ENCODE measurements at places on chromosomes 4 and X.

GRCh38 chr4:14434483-14434882 lies 567.8 kb upstream of the CPEB2 start:
- DNase-seq, result no peak

DNA sequence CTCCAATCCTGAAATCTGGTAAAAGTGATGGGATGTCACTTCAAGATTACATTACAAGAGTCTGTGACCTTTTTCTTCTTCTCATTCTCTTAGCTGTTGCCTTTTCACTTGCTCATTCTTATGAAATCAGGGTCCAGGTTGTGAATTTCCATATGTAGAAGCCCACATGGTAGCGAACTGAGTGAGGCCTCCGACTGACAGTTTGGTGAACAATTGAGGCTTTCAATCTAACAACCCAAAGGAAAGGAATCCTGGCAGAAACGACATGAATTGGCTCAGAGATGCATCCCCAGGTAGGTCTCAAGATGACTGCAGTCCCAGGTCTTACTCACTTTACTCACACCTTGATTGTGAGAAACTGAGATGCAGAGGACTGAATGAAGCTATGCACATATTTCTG lies 203.4 kb upstream of the FAT4 start:
- no peak for DNase-seq

- no peak for DNase-seq
Measured at GRCh38 chr4:41189666-41190065, 24.7 kb downstream of the APBB2 start.

DNA sequence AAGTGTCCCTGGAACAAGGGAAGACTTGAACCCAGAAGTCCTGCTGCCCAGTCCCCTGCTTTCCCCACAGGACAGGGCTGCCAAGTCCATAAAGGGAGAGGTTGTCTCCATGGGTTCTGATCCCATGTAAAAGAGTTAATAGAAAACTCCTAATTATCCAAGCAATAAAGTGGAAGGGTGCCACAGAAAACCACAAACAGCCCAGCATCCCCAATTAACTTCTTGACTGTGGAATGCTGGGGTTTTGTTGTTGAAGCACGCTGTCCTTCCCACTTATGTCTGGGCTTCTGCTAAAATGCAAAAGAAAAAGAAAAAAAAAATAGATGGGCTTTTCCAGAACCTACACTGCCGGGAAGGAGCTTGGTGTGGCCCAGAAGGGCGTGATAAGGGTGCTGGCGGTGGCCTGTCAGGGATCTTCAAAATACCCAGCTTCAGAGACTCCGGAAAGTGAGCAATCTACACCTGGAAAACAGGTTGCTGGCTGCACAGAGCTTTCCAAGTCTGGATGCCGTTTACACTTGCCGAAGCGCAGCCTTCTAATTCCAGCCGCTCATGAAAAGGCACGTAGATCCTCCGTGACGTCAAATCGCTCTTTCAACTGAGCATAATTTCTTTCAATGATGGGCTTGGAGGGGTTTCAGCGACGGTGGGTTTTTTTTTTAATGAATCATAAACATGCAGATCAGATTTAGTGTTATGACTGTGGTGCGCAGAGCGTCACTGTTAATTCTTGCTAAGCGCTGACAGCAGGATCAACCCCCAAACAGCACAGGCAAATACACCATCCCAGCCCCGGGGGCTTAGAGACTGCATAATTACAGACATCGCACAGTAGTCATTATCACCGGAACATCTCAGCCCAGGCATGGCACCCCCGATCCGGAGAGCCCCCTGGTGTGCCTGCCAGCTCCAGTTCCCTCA lies 197.6 kb downstream of the BCOR start:
- no peak for DNase-seq

DNA sequence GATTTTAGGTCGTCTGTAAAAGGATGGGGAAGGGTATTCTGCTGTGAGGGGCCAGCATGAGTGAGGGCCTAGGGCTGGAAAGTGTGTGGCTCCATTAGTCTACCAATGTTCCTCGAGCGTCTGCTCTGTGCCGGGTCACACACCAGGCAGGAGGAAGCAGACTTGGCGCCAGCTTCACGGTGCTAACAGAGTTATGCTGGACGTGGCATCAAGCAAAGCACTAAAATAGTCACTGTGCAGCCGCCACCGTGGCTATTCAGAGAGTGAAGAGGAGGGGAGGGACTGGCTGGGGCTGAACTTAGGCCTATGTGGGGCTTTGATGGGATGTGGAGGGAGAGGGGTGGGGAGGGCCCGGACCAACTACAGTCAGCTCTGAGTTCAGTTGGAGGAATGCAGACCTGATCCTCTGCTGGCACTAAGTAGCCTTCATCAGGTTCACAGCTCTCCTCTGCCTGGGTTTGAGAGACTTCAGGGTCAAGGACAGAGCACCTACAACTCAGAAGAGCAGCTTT lies 83.9 kb upstream of the MSX1 start:
- no peak for DNase-seq

DNA sequence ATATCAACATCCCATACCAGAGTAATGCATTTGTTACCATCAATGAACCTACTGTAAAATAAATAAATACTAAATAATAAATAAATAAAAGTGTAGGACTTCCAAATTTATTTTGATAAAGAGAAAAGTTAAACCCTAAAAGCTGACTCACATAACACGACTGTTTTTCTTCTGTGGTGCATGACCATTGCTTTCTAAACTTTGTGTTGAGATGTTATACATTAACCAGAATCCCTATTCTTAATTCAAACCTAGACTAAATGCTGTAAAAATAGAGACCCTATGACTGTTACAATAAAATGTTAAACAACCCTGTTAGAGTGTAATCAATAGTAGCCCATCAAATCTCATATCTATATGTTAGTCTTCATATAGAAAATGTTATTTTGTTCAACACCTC lies 20.9 kb upstream of the PRMT9 start:
- DNase-seq, result no peak

DNA sequence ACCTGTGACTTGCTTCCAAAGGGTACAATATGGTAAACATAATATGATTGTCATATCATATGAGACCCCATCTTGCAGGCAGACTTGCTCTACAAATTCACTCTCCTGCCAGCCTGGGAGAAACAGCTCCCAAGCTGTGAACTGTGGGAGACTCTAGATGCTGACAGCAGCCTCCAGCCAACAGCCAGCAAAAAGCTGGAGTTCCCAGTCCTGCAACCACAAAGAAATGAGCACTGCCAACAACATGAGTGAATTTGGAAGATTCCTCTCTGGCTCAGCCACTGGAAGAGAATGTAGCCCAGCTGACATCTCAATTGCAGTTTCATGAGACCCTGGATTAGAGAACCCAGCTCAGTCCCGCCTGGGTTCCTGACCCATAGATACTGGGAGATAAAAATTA lies 145.4 kb downstream of the QDPR start:
- no peak for DNase-seq

DNA sequence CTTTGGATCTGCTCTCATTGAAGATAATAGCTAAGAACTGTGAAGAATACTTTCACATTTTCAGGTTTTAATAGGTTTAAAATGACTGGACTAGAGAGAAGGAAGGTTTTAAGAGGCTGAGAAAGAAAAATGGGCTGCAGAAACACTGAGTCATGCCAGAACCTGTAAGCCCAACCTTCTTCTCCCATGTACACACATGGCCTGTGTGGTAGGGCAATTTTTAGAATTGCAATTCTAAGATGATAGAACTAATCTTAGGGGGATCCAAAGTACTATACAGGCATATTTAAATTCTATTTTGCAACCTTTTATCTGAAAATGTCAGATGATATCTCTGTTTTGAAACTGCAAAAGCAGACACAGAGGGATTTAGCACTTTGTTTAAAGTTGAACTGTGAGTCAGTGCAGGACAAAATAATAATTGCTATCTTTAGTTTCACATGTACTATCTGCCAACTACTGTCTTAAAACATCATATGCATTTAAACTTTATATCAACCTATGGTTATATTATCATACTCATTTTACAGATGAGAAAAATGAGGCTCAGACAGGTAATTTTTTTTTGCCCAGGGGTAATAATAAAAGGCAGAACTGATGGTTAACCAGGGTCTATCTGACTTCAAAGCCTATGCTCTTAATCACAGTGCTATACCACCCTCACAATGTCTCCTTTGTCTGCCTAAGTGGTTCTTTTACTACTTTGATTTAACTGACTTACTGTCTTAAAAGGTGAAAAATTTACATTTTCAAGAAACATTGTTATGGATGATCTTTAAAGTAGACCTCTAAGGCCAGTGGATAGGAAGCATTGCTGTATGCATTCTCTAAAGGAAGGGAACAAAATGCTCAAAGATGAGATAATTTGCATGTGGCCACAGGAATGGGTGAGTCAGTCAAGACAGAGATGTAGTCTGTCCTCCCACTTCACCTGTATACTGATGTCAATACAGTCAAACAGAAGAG lies 4.3 kb downstream of the TMPRSS11E start:
- DNase-seq, result no peak

GRCh38 chr4:1593458-1593857 lies 90.7 kb downstream of the FAM53A start:
- DNase-seq, result no peak

GRCh38 chr4:56953680-56954520 lies 23.5 kb downstream of the NOA1 start:
- no peak for DNase-seq

DNA sequence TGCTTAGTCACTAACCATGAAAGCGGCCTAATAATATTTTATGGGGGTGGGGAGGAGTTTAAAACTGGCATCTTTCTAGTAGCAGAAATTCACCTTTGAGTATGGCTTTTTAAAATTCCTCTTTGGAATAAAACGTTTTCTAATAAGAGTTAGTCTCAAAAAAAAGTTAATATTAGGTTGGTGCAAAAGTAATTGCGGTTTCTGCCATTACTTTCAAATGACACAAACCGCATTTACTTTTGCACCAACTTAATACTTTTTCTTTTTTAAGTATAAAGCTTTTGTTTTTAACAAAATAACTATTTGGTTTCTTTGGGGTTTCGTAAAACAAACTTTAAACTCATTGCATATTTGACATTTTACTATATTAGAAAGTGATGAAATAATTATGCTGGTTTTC lies 68.4 kb downstream of the FBXO8 start:
- no peak for DNase-seq

- no peak for DNase-seq
Measured at GRCh38 chr4:83922402-83922801, 386.5 kb downstream of the GPAT3 start.

DNA sequence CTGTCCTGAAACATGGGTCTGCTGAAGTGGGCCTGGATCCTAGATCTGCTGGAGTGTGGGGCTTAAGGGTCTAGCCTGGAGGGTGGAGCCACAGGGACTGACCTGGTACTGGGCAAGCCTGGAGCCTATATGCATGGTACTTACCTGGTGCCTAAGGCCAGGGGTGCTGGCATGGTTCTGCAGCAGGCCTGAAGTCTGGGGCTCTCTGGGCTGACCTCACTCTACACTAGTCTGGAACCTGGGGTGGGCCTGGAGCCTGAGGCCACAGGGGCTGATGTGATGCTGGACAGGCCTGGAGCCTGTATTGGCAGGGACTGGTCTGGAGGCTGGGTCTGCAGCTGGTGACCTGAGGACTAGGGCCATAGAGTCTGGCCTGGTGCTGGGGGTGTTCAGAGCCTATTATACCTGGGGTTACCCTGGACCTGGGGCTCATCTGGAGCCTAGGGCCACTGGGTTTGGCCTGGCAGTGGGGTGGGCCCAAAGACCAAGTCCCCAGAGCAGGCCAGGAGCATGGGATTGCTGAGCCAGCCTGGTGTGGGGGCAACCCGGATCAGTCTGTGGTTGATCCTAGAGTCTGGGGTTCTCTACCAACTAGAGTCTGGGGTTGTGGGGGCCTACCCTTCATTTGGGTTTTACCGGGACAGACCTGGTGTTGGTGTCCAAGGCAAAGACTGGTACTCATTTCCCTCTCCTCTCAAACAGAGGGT lies 179.6 kb downstream of the SLC4A4 start:
- DNase-seq, result no peak

GRCh38 chr4:38203609-38204008 lies 243.4 kb downstream of the PTTG2 start:
- no peak for DNase-seq

GRCh38 chrX:150226223-150226965 lies 136.7 kb upstream of the MAMLD1 start:
- DNase-seq, result no peak

DNA sequence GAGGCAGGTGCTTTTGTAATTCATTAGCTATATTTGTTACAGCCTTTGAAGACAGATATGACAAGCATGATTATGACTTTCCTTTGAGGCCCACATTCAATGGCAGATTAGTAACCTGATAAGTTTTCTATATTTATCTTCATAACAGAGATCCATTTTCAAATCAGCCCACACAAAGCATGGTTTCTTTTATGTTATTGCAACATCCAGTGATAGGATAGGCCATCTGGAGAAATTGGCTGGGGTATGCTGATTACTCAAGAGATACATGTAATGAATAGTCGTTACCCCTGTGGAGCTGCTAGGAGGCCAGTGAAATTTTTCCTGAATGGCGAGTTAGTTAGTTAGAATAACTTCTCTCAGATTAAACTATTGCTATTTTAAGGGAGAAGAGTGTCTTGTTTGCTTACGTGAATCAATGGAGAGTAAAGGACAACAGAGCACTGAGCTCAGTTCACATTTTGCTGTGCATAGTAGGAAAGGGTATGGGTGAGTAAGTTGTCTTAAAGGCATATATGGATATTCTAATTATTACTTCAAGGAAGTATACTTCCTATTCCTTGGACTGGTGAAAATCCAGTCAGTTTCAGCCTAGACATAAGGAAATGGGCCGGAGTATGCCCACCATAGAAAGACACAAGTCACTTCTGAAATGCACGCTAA lies 79.2 kb upstream of the DKK2 start:
- no peak for DNase-seq

DNA sequence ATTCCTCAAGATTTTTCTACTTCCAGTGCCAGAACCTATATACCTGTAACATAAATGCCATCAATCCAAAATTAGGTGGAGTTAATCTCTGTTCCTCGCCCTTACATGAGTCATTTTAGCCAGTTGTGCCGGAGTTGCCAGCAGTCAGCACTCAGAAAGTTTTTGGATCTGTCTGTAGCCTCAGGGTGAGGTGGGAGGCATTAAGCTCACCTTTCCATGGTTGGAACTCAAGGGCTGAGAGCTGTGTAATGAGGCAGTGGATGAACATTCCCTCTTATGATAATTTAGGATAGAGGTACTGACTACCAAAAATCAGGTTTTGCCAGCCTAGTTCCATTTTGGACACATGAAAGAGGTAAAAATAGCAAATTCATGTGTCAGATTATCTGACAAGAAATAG lies 1553.1 kb upstream of the ADGRL3 start:
- no peak for DNase-seq

DNA sequence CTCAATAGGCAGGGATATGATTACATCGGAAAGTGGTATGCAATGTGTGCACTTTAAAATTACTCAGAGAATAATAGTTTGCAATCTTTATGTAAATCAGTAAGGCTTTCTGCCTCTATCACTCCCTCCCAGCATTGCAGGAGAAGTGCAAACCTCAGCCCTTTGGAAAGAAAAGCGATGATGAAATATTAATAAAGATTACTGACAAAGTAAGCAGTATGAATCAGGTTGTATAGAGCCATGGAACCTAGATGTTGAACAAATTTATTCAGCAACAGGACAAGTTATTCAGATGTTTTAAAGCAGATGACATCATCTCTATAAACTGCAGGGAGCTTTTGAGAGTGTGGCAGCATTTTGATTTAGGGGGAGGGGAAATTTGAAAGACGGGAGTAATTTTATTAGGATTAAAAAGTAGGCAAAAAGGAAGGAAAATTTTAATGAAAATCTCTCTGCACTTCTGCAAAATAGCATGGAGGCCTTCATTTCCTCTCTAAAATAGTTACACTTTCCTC lies 631.7 kb upstream of the GRIA3 start:
- DNase-seq, result no peak

GRCh38 chr4:174324725-174325124 lies 41.0 kb downstream of the CEP44 start:
- no peak for DNase-seq

GRCh38 chr4:87559090-87559837 lies 30.1 kb upstream of the SPARCL1 start:
- DNase-seq, result no peak

GRCh38 chr4:152245680-152246079 lies 290.2 kb downstream of the FBXW7 start:
- DNase-seq, result no peak

Data from neural crest cell (in vitro differentiated cells).